ENCODE measurements at places on chromosomes 3 and 15.

DNA sequence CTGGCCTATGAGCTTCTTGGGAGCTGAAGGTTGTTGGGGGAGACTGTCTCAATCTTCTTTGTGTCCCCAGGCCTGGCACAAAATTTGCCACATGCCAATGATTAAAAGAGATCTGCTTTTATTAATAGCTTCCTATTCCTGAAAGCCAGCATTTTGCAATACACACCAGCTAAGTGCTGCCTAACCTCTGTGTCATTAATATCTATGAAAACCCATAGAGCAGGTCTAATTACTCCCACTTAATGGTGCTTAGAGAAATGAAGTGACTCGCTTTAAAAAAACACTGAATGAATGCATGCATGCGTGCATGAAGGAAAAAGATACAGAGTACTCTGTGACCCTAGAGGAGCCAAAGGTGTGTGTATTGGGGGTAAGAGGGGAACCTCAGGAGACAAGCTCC lies 55.0 kb downstream of the SLC6A1 start:
- no peak for DNase-seq

DNA sequence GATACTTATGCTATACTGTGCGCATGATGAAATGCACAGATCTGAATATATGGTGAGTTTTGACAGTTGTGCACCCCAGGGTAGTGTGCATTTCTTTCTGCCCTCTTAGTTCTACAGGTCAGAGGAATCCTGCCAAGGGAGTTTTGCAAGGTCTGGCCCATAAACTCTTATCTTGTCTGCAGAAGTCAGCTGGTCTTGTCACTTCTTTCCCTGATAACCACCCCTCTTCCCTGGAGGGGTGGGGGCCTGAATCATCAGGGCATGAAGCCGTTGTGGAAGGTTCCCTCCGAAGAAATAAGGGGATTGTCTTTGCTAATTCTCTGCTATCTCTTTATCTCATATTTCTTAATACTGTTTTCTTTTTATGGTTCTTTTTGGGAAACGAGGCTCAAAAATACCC lies 30.4 kb downstream of the TRIM71 start:
- no peak for DNase-seq

DNA sequence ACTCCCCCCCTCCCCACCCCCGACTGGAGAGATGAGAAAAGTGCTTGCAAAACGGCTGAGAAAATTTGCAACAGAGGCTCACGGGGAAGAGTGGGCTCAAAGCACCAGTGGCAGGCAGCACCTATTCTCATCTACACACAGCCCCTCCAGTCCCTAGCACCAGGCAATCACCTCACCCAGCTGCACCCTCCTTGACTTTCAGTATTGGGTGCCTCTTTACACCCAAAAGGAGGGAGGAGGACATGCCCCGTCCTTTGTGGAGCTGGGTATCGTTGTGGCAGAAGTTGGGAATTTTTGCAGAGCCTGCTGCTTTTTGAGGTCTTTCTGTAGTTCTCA lies 182.8 kb upstream of the TOPAZ1 start:
- DNase-seq, result no peak

GRCh38 chr15:68106656-68107055 lies 52.5 kb downstream of the PIAS1 start:
- peak; percentile 74 for DNase-seq

GRCh38 chr15:48279608-48280007 lies 51.6 kb upstream of the DUT start:
- DNase-seq, result no peak

DNA sequence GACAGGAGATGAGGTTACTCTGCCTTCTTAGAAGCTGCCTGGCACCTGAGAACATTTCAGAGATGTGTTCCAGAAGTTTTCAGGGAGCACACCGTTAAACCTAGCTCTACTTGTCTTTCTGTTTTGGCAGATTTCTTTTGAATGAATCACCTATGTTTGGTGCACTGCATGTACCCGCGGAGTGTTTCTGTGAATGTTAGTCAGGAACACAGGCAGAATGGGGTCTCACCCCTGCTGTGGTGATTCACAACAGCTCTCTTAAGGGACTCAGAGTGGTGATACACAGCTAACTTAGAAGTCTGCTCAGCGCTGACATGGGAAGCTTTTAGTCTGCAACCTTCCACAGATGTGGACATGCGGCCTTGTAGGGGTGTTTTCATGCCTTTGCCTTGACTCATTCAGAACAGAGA lies 24.0 kb downstream of the TSEN2 start:
- peak; percentile 98 for DNase-seq

DNA sequence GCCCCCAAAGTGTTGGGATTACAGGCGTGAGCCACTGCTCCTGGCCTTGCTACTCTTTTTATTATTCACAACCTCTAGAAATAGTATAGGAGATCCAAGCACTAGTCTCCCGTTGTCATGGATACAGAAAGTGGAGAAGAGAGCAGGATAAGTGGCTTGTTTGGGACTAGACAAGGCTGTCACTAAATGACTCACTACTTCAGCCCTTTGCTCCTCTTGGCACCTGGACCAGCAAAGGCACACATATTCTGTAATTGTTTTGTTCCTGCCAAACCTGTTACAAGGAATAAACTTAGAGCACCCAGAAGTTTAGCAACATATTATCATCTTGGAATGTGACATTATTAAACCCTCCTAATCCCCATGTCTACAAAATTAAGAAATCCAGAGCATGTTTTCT lies 427.2 kb upstream of the THBS1 start:
- DNase-seq, result no peak

GRCh38 chr3:144394032-144394431 lies 422.4 kb downstream of the DIPK2A start:
- peak; percentile 14 for DNase-seq

- DNase-seq, result peak; percentile 88
Observed at GRCh38 chr3:58058361-58059263, 50.4 kb downstream of the FLNB start.

- no peak for DNase-seq
Observed at GRCh38 chr3:32471246-32471645, 31.4 kb downstream of the CMTM6 start.

DNA sequence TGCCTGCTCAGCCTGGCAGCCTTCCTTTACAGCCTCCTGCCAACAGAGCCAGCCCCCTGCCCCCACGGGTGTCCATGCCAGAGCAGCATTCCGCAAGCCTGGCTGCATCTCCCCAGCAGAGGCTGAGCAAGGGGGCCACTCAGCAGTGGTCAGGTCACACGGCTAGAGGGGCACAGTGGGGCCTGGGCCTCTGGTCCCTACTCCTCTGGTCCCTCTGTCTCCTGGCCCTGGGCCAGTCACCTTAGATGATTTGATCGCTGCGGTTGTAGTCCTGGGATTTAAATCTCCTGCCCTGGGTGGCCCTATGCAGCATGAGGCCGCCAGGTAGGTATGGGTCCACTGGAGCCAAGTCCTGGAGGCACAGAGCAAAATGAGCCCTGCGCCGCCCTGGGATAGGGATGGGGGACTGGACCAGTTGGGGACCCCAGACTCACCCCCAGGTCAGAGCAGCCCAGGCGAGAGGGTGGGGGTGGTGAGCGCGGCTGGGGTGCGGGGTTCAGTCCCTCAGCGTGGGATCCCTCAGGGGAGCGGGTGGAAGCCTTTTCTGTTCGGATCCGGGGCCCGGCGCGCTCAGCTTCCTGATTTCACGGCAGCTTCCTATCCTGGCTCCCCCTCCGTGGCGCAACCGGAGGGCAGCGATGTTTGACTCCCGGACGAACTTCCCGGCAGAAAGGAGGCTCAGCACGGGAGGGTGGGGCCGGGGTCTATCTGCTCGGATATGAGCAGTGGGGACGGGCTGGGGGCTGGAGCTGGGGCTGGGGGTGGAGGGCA lies at the start of gene ZBTB47:
ZBTB47 (plus strand) TSS at position 138 of the 771 bp plus-strand sequence. CDS start 4,659 bp downstream, outside the sequence.
- DNase-seq, result peak; percentile 53

DNA sequence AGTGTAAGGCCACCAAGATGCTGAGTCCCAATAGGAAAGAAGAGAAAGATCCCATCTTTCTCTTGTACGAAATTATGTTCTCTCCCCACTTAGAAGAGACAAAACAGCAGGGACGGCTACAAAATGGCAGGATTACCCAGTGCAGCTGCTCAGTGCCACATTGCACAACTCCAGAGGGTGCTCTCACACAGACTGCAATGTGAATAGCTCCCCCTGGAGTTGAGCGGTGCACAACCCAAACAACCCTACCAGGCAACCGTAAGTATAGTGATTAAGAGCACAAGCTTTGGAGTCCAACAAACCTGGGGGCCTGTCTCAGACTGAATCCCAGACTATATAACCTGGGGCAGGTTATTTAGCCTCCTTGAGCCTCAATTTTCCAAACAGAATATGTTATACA lies 3.1 kb upstream of the BHLHE40 start:
- peak; percentile 64 for DNase-seq

- DNase-seq, result peak; percentile 100
Observed at GRCh38 chr3:155854141-155854940, at the start of gene SLC33A1. TSS of gene SLC33A1 (minus strand) at chr3:155854427. CDS start at chr3:155853997, 430 bp downstream.

GRCh38 chr3:190941694-190942260 lies 79.3 kb upstream of the GMNC start:
- DNase-seq, result no peak

- DNase-seq, result no peak
Observed at GRCh38 chr3:127107491-127108375, 85.2 kb upstream of the PRR23E start.

DNA sequence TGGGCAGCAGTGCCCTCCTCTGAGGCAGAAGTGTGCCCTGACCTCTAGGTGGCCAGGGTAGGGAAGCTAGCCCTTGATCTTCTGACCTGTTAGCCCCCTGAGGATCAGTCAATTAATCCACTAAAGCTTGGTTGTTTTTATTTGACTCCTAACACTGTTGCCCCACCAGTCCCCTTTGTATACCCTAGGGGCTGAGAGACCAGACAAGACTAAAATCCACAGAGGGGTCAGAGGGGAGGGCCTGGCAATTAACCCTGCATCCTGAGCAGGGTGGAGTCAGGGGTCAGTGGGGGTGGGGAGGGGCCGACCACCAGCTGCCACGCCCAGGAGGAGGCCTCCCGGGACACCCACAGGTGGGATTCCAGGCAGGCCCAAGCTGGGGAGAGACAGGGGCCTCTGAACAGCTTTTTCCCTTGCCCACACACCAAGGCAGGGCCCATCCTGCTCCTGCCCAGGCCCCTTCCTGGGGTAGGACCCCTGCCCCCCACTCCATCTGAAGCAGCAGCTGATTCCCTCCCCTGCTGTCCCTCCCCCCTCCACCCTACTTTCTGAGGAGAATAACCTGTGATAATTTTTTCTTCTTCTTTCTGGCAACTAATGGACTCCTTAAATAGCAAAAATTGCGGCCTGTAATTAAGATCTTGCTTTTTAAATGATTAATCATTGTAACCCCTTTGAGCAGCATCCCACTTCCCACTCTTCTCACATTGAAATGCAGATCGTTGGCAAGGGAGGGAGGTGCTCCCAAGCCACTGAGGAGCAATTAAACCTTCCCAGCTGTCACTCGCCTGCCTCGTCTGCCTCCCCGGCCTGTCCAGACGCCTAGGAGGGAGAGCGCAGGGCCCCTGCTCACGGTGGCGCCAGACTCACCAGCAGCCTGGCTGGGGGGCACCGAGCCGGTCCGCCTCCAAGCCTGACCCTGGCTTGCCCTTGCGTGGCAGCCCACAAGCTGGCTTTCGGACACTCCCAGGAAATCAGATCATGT lies 51.9 kb downstream of the RHCG start:
- no peak for DNase-seq

All from EL (cell line).